NCI-H1092 (cell line): ENCODE measurements at places on chromosomes 2 and 18.

GRCh38 chr18:61154866-61155265, 178.4 kb upstream of the CDH20 start:
- no peak for DNase-seq

- DNase-seq: no peak
Measured at GRCh38 chr2:113869253-113869652, 20.6 kb upstream of the ACTR3 start.

DNA sequence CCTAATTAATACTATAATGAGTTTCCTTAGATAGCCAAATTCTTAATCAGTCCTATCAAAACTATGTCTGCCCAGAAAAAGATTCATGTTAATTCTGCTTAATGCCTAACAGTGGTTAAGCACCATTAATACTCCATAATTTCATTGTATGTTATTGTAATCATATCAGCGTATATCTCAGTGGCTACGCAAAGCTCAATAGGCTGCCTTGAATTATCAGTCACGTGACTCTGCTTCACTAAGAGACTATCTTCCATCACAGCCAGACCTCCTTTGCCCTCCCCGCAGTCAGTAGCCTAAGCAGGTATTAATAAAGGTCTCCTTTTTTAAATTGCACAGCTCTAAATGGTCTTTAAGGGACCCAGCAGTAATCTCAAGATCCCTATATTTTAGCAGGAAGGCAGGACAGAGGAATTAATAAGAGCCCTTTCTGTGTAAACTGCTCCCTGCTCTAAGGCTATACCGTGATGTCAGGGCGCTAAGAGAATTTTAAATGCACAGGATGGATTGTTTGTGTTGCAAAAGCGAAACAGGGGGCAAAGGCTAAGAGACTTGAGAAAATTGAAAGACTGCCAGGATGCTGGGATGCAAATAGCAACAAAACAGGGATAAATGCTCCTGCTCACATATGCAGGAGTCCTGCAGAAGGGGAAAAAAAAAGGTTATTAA, 215.6 kb upstream of the POU3F3 start:
- no peak for DNase-seq

GRCh38 chr18:45608400-45608799, 6.9 kb upstream of the SLC14A2 start:
- no peak for DNase-seq

GRCh38 chr2:110983133-110983532, 137.6 kb upstream of the BCL2L11 start:
- DNase-seq: no peak

GRCh38 chr2:13821255-13821880, 811.1 kb upstream of the LRATD1 start:
- DNase-seq: no peak

GRCh38 chr18:25853691-25854433, 236.6 kb downstream of the SS18 start:
- DNase-seq: no peak

DNA sequence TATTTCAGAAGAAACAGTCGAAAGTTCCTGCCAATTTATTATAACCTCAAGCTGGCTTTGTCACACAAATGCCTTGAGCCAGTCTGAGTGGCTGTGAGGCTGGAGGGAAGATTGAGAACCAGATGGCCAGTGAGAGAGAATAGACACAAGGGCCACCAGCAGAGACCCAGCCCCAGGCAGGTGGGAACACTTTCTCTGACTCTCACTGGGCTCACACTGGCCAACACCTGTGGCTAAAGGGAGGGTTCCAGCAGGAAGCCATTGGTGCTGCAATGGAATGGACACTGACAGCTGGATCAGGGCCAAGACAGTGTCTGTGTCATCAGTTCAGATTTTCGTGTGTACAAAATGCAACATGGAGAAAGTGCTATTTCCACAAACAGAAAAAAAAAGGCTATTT, 29.9 kb downstream of the LOXHD1 start:
- DNase-seq: no peak

- no peak for DNase-seq
Measured at GRCh38 chr2:110688594-110689091, 10.8 kb upstream of the BUB1 start.

GRCh38 chr2:38187541-38188011, 111.6 kb upstream of the CYP1B1 start:
- no peak for DNase-seq

- no peak for DNase-seq
Measured at GRCh38 chr2:173854141-173854540, 111.0 kb downstream of the SP3 start.

GRCh38 chr2:69716555-69717120, 25.3 kb upstream of the ANXA4 start:
- DNase-seq: no peak

DNA sequence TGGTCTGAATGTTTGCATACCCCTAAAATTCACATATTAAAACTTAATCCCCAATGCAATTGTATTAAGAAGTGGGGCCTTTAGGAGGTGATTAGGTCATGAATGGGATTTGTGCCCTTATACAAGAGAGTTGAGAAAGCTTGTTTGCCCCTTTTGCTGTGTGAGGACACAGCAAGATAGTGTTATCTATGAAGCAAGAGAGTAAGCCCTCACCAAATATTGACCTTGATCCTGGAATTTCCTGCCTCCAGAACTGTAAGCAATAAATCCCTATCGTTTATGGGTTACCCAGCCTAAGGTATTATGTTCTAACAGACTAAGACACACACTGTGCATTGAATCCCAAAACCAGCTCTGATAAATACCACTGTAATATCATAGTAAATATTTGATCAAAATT, 32.2 kb downstream of the NR4A2 start:
- no peak for DNase-seq

DNA sequence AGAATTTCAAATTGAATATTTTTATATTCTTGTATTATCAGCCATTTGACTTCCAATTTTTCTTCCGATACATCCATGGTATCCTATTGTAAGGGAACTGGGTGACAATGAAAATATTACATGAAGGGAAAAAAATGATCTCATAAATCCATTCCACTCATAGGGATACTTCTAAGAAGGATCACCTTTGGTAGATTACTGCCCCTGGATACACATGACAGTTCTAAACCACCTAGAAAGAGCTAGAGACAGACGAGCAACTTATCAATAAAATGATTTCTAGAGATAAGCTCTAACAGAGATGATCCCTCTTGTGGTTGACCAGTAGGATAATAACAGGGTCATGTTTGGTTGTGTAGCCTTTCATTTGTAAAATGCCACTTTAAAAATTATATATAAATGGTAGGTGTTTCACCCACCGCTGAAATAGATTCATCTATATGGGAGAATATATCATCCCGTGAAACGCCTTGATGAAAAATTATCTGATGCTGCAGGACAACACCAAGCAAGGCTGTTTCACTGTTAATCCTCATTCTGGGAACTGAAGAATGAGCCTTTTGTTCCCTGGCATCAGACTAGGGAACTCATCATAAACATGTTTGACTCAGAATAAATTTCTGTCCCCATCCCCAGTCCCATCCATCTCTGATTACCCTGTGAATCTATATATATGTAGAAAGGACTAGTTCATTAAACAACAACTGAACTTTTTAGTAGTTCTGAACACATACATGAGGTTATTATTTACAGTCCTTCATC, 180.0 kb downstream of the TCF4 start:
- no peak for DNase-seq

GRCh38 chr18:75204269-75204731, 4.6 kb downstream of the PTGR3 start:
- no peak for DNase-seq

GRCh38 chr2:157152362-157152761, 105.1 kb upstream of the GALNT5 start:
- DNase-seq: no peak

- DNase-seq: no peak
Measured at GRCh38 chr2:202545931-202546330, 88.8 kb upstream of the FAM117B start.

DNA sequence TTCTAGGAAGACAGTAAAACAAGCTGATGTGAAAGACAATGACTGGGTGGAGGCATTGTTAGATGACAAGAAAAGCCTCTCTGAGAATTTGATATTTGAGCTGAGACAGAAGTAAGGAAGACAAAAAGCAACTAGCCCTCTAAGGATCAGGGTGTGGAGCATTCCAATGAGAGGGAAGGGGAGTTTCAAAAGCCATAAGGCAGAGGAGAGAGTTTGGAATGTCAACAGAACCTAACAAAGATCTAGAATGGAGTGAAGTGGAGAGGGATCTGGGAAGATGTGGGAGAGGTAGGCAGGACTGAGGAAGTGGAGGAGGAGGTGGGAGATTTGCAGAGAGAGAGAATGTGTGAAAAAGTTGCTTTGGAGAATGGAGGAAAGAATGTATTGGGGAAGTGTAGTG, 17.3 kb upstream of the ASXL2 start:
- no peak for DNase-seq

DNA sequence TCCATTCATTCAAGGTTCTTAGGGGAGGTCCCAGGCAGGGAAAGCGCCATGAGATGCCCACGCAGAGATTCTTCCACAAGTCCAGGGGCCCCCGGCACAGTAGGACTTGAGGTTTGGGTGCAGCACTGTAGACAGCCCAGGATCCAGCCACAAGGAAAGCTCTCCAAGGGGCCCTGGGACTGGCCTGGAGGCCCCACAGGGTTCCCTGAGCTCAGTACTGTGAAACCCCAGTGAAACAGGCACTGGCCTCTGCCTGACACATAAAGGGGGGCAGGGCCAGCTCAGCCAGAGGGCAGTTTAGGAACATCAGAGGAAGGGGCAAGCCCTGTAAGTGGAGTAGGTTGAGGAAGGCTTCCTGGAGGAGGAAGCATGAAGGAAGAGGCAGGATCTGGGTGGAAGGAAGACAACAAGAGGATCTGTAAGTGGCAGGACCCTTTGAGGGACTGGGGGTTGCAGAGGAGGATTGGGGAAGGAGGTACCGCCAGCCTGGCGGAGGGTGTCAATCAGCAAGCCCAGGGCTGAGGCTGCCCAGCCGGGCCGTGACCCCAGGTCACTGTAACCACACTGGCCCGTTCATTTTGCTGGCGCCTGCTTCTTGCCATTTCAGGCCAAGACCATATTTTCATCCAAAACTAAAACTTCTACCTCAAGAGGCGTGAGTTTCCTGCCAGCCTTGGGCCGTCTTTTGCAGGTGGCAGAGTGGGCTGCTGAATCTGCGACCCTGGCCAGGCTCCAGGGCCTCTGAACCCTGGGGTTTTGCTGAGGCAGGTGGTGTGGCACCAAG, 175.2 kb downstream of the SMAD7 start:
- no peak for DNase-seq

- DNase-seq: no peak
Measured at GRCh38 chr2:188131281-188131680, 160.4 kb upstream of the GULP1 start.

GRCh38 chr2:46854260-46854659, 61.3 kb downstream of the MCFD2 start:
- DNase-seq: no peak

DNA sequence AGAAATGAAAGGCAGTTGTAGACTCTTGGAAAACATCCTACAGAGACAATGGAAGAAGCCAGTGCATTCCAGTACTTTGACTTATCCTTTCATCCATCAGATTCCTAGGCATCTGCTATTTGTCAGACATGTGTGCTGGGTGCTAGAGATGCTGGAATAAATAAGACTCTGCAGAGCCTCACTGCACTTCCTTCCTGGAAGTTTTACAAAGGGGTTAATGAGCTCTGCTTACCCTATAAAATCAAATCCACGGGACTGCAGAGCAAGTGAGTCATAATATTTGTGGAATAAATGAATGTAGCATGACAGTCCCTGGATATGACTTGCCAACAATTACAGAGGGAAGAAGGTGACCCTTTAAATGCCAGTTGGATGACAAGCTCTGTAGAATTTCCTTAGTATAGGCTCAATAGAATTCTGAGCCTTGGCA, 52.7 kb upstream of the NPAS2 start:
- no peak for DNase-seq

GRCh38 chr2:235126768-235127167, 175.0 kb downstream of the SH3BP4 start:
- DNase-seq: no peak
